ENCODE measurements at places on chromosomes 2 and 18.

DNA sequence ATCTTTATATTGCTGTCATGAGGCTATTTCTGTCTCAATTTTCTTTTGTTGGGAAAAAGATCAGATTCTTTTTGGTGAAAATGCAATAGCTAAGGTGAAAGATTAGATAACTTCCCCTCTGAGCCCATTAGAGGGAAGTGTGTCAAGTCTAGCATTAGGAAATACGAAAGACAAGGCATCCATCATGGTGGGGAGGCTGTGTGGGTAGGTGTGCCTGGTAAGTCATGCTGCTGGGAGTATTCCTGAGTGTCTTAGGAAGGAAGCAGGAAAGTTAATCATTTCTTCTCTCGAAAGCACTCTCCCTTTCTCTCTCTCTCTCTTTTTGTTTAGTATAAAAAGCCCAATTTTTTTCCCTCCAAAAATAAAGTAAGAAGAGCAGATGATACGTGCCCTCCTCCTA is 780.2 kb upstream of the FSHR start:
- DNase-seq, result no peak

- DNase-seq, result no peak
Measured at GRCh38 chr2:179435566-179435965, 170.9 kb upstream of the SESTD1 start.

- DNase-seq, result no peak
Measured at GRCh38 chr2:239226677-239227581, 173.9 kb downstream of the HDAC4 start.

- no peak for DNase-seq
Measured at GRCh38 chr2:226151157-226151556, 648.5 kb downstream of the IRS1 start.

- DNase-seq, result no peak
Measured at GRCh38 chr2:45781464-45781811, 130.0 kb downstream of the PRKCE start.

- no peak for DNase-seq
Measured at GRCh38 chr2:97858442-97858841, 137.3 kb downstream of the TMEM131 start.

DNA sequence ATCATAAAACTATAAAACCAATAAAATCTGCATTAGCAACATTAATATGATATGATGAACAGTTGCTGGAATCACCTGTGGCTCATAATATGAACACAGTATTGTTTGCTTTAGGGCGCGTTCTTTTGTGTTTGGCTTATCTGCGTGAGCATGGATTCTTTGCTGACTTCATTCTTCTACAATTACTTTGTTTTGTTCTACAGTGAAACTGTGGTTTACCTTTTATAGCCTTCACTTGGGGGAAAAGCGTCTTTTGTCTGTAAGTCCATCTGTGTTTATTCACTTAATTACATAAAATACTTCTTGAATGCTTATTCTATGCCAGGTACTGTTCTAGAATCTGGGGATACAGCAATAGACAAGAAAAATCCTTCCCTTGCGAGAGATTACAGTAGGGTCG is 74.0 kb upstream of the SEC11C start:
- DNase-seq, result no peak

- DNase-seq, result no peak
Measured at GRCh38 chr2:229408356-229408755, 137.3 kb upstream of the PID1 start.

DNA sequence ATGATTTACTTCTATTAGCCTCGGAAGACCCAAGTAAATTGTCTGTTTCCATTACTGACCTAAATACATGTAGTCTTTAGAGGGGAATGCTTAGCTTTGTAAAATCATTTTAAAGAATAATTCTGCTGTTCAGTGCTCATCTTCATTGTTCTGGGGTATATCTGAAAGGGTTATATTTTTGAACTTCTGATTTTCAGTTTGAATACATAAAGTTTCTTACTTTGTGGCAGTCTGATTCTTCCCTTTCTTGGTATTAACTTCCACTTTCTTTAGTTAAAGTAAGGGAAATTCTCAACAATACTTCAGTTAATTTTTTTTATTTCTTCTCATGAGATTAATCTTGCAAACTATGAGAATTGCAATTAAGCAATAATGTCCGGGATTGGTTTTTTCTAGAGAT is 148.4 kb downstream of the DOCK10 start:
- DNase-seq, result no peak

DNA sequence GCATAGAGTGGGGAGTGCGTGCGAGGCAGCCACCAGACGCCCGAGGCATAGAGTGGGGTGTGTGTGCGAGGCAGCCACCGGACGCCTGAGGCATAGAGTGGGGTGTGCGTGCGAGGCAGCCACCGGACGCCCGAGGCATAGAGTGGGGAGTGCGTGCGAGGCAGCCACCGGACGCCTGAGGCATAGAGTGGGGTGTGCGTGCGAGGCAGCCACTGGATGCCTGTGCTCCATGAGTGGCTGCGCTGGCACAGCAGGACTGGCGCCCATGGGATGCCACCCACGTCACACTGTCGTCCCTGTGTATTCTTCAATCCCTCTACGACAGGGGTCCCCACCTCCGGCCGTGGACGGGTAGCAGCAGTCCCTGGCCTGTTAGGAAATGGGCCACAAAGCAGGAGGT is 221.9 kb downstream of the HDAC4 start:
- no peak for DNase-seq

DNA sequence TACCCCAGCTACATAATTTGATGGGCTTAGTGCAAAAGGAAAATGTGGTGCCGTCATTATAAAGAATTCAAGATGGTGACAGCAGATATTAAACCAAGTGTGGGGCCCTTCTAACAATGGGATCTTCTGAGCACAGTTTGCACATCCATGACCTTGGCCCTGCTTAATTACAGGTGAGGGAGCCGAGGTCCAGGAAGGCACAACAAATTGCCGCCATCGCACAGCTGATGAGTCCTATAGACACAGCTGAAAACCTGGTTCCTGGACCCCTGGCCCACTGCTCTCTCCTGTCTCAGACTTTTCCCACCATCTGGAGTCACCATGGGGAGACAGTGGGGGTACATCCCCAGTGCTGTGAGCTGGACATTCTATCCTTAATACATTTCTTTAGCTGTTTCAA is 95.8 kb upstream of the MAP4K3 start:
- no peak for DNase-seq

Data from NCI-H2029 treated with DMSO at 0.1 percent for 48 hours (cell line).